ENCODE measurements at places on chromosomes 1 and 21.

GRCh38 chr21:30713766-30714165, 4.8 kb downstream of the KRTAP21-3 start:
- no peak for DNase-seq

DNA sequence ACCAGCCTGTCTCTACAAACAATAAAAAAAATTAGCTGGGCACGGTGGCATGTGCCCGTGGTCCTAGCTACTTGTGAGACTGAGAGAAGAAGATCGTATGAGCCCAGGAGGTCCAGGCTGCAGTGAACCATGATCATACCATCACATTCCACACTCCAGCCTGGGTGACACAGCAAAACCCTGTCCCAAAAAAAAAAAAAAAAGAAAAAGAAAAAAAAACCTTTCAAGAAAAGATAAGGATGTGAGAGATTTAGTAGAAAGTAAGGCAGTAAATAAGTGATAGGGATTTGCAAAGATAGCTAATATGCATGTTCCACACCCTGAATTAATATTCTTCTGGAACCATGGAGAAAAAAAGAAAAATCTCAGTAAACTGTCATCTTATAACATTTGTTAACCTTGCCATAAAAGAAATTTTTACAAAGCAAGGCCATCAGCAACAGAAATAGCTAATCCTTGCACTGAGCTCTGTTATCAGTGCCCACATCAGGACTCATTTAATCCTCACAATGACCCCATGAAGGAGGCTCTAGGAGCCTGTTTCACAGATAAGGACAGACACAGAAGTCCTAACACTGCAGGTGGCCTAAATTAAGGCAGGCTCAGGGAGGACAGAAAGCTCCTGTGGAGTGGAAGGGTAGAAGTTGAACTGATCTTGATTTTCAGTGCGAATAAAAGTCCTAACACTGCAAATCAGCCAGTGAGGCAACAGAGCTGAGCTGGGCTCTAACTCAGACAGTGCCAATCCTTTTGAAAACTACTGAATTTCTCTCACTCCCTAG, 7.6 kb downstream of the GNB1 start:
- DNase-seq, result no peak

GRCh38 chr1:160576390-160576789, 2.9 kb downstream of the CD84 start:
- DNase-seq, result peak; percentile 50

DNA sequence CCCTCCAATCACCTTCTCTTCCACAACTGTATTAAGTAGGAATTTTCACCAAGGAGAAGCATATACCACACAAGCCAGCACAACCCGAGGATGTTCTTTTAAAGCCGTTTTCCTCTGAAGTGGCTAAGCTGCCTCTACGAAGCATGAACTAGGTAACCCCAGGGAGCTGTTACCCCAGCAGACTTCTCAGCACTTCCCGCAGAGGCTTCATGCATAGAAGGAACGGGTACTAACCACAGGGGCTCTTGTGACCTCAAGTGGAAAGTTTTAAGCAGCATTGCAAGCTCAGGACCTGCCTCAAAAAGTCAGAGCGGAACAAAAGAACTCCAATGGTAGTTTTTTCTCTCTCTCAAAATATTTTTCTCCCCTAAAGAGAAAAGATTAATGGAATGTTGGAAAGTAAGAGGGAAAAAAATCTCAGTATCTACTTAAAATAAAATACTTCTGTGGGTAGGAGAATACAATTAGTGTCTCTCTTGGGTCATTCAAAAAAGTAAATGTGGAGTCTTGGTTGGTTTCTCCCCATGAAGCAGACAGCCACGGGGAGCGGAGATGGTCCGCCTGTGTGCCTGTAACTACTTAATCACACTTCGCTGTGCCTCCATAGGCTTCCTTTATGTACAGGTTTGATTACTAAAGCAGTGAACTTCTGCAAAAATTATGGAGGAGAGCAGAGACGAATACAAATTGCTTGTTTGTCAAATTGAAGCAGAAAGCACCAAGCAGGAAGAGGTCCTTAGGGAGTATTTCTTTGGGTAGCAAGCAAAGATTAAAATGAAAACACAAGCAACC, 40.9 kb downstream of the STX6 start:
- peak; percentile 36 for DNase-seq

DNA sequence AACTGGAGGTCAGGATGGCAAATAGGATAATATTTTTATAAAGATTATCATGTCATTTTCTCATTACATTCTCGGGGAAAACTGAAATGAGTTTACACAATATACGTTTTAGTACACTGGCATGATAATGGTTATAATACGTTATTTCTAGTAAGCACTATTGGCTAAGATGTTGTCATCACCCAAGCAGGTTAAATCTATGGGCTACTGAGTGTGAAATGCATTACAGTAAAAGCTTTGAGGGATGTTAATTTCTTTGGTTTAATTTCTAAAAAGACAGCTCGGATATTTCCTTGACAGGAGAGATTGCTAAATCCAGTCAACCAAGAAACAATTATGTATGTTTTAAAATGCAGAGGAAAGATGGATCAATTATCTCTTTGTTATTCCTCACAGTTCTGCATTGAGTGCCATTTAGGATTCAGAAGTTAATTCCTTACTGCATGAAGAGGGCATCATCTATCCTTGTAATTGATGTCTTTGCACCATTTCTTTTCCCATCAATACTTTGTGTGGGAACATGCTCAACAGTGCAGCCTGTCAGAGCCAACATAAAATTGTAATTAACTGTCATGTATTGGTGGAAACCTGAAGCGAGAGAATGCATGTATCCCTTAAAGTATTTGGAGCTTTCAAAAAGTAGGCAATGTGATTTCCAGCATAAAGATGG, 222.4 kb upstream of the ZP4 start:
- DNase-seq, result no peak

- DNase-seq, result no peak
Observed at GRCh38 chr1:92784021-92784638, 778 bp downstream of the EVI5 start.

GRCh38 chr1:30420519-30421050, 302.8 kb downstream of the MATN1 start:
- no peak for DNase-seq

GRCh38 chr1:176101951-176102642, 105.0 kb downstream of the COP1 start:
- DNase-seq, result no peak

GRCh38 chr21:45736042-45736689, 92.6 kb downstream of the PCBP3 start:
- DNase-seq, result no peak

- no peak for DNase-seq
Observed at GRCh38 chr1:204045430-204045829, 27.5 kb upstream of the SOX13 start.

DNA sequence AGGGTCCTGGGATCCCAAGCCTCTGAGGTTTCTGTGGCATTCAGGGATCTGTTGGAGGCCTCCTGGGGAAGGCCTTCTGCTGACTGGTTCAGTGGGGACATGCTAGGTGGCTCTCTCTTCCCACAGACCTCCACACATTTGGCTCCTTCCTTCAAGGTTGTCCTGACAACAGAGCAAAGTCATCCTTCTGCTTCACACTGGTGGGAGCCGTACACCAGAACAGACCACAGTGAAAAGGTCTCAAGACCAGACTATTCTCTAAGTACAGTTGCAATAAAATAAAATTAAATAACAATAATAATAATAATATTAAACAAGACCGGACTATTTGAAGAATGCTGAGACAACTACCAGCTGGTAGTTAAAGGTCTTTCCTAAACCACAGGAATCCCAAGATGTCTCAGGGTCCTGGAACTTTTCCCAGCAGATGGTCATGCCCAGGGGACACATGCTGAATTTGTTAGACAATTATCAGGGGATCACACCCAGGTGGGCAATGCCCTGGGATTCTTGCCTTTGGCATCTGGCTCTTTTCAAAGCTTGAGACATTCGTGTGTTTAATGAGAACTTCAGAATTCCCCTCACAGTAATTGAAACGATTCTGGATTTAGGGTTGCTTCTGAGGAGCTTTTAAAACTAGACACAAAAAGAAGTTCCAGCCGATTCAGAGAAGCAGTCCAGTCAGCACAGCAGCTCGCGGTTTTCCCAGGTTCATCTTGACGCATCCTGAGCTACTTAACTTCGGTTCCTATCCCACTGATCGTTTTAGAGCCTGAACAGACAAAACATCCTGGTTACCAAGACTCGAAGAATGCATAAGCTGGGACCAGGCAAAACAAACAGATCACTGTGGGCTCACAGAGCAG, 22.9 kb downstream of the HTR1D start:
- DNase-seq, result no peak

DNA sequence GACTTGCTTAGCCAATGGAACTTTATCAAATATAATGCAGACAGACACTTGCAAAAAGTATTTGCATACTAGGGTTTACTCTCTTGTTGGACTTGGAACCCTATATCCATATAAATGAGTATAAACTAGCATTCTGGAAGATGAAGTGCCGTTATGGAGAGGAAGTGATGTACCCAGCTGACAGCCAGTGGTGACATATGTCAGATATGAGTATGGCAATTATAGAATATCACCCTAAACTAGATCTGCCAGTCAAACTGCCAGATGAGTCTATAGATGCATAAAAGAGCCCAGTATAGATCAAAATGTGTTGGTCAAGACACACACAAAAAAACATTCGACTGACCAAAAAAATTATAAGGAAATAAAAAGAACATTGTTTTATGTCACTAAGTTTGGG, 739.3 kb downstream of the PLA2G4A start:
- no peak for DNase-seq

- DNase-seq, result no peak
Observed at GRCh38 chr1:40120128-40120527, 23.1 kb upstream of the PPT1 start.

- no peak for DNase-seq
Observed at GRCh38 chr1:29271724-29272123, 35.4 kb downstream of the PTPRU start.

DNA sequence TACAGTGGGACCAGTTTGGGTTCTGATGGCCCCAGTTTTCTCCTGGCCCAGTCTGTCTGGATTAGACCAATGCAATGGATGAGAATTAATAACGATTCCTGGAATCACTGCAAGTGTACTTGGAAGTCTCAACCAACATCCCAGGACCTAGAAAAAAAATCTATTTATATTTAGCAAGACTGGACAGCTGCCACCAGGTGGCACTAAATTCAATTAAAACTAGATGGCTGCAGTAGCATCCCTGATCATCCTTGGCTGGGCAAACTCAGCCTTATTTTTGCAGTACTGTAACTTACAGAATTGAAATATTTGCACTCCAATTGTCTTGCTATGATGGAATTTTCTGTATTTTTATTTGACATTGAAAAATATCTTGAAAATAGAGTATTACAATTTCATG, 165.7 kb downstream of the NCAM2 start:
- DNase-seq, result no peak

Data from stimulated activated CD8-positive, alpha-beta memory T cell treated with anti-CD3 and anti-CD28 coated beads, Interleukin-7, amount 100 ng/mL, for 4 hours (primary cell).